Germinal center (tissue), 1 donor: ENCODE measurements at places on chromosomes 4 and X.

- DNase-seq: no peak
Observed at GRCh38 chr4:95044324-95044837, 286.6 kb downstream of the BMPR1B start.

GRCh38 chr4:183783991-183784553, 121.0 kb upstream of the STOX2 start:
- no peak for DNase-seq

GRCh38 chr4:22122062-22122461, 173.5 kb upstream of the KCNIP4 start:
- no peak for DNase-seq

GRCh38 chrX:16484338-16484737, 165.6 kb upstream of the S100G start:
- no peak for DNase-seq
